ENCODE measurements at places on chromosomes 7 and 10. TPM values are rescaled to one million over a fixed set of nuclear protein-coding genes. Genes with fewer than 3 reads are reported as not detected.

PLAC9 gene
- 31.4 TPM for total RNA-seq

DNA sequence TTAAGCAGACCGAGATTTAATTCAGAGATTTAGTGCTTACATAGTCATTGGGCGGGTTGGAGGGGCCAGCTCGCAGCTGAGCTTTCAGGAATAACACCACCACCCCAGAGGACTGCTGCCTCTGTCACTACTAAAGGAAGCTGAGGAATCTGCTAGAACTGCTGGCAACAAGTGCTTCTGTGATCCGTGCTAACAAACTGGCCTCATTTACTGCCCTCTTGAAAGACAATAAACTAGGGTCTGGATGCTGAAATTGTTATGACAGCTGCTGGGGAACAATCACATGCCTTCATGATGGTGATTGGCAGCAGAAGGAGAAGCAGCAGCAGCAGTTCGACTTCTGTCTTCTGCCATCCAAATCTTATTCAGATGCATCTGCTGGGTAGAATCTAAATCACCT is 285.5 kb upstream of the TAC1 start:
- no peak for DNase-seq
- H3K4me3 ChIP-seq: no peak overlapping the region
- no peaks in the 10 kb centered on the region for H3K4me1 ChIP-seq
- H3K36me3 ChIP-seq: no peaks in the 10 kb centered on the region
- no peak overlapping the region for H3K27ac ChIP-seq
- H3K27me3 ChIP-seq: no peaks in the 10 kb centered on the region

DNA sequence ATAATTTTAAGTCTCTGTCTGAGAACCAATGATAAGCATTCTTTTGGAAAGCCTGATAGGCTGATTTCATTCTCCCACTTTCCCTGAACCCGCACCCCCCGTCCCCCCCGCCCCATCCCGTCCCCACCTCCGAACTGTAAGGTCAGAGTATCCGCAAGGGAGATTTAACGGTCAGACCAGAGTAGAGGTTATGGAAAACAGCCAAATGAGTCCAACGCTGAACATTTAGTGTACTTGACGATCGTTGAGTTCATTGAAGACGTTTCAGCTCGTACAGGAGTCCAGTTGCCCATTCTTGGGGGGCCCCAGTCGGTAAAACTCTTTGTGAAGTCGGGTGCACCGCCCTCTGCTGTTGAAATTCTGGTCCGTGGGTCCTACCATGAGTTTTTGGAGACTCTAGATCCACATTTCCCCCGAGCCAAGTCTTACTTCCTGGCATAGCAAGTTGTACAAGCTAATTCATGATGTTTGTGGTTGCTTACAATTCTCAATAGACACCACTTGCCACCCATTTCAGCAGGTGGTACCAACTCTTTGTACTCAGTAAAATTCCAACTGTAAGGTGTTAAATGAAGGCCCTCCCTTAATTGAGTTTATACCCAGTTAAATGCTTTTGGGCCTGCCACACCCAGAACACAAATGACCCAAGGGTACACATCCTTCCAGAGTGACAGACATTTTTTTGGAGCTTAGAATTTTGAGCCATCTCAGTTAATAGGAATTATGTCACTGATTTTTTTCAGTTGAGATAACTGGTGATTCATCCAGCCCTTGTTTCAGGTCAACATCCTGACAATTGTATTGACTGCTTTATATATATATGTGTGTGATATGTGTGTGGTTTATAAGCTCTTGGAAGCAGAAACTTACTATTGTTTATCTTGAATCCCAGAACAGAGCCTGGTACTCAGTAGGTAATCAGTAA is 1.2 kb downstream of the MARCHF5 start:
- peak; percentile 77 for DNase-seq
- H3K27me3 ChIP-seq: no peaks in the 10 kb centered on the region
- peak overlapping the region; percentile 96 for H3K27ac ChIP-seq
- H3K4me3 ChIP-seq: peak overlapping the region; percentile 84
- H3K36me3 ChIP-seq: no peaks in the 10 kb centered on the region
- peaks cover 3% of the 10 kb centered on the region for H3K4me1 ChIP-seq

DNA sequence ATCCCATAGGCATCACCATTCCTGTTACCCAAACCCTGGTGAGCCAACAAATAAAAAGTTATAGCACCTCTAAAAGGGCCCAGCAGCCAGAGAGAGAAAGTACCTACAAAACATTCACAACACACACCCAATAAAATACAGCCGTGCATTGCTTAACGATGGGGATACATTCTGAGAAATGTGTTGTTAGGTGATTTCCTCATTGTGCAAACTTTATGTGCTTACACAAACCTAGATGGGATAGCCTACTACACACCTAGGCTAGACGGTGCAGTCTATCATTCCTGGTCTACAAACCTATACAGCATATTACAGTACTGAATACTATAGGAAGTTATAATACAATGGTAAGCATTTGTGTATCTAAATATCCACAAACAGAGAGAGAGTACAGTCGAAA is 44.9 kb upstream of the UCN3 start:
- H3K27ac ChIP-seq: no peak overlapping the region
- DNase-seq: no peak

DNA sequence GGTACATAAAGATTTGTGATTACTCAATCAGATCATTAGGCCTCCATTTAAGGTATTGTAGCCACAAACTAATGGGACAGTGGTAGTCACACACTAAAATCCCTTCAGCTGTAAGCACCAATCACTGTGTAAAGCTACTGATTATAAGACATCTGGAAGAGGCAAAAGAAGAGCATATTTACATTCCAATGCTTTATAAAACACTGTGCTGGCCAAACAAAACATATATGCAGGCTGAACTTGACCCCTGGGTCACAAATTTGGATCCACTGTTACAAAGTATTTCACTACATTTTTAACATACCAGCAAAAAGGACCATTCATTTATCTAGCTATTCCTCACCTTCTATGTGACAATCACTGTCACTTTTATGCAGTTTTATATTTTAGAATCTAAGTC is 41.4 kb upstream of the ANLN start:
- H3K36me3 ChIP-seq: no peaks in the 10 kb centered on the region
- H3K4me3 ChIP-seq: no peak overlapping the region
- H3K27ac ChIP-seq: no peak overlapping the region
- H3K27me3 ChIP-seq: no peaks in the 10 kb centered on the region

GRCh38 chr7:46007194-46007593 is 86.1 kb upstream of the IGFBP3 start:
- H3K27me3 ChIP-seq: no peaks in the 10 kb centered on the region
- H3K36me3 ChIP-seq: no peaks in the 10 kb centered on the region
- no peak for DNase-seq
- no peak overlapping the region for H3K27ac ChIP-seq

GRCh38 chr10:133160826-133161471 is 930 bp downstream of the KNDC1 start:
- H3K27ac ChIP-seq: no peak overlapping the region
- H3K36me3 ChIP-seq: no peaks in the 10 kb centered on the region
- no peak overlapping the region for H3K4me3 ChIP-seq
- H3K27me3 ChIP-seq: no peaks in the 10 kb centered on the region

GRCh38 chr7:43105521-43106120 is 6.8 kb upstream of the HECW1 start:
- no peak overlapping the region for H3K4me3 ChIP-seq
- no peaks in the 10 kb centered on the region for H3K4me1 ChIP-seq
- H3K27ac ChIP-seq: no peak overlapping the region

CD36 gene
- total RNA-seq: 10.0 TPM

DNA sequence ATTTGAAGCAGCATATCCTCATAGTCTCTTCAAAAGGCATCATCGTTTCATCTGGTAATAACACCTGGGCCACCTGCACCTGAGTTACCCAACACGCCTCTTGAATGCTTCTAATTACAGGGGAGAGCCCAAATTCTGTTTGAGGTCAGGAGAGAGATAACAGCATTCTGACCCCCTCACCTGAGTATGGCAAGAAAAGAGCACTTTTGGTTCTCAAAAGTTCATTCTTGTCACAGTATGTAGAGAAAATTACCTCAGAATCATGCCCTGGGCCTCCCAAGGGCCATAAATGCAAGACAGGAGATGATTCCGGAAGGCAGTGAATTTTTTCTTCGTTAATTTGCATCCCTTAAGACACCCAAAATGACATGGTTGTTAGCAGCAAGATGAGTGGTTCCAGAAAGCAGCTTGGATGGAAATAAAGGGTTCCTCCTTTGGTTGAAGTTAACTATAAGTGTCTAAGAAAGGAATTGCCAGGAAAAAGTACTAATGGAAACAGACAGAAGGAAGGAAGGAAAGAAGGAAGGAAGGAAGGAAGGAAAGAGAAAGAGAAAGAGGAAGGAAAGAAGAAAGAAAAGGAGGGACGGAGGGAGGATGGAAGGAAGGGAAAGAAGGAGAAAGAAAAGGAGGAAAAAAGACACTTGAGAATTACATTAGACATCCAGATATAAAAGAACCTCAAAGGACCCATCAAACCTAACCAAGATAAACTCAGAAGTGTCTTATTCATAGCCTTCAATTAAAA is 228.4 kb upstream of the RHOBTB1 start:
- H3K27me3 ChIP-seq: no peaks in the 10 kb centered on the region
- H3K36me3 ChIP-seq: no peaks in the 10 kb centered on the region
- peaks cover 2% of the 10 kb centered on the region for H3K4me1 ChIP-seq
- no peak for DNase-seq
- no peak overlapping the region for H3K4me3 ChIP-seq
